ENCODE measurements at places on chromosomes 6 and 20. TPM values are rescaled to one million over a fixed set of nuclear protein-coding genes. Genes with fewer than 3 reads are reported as not detected.

GRCh38 chr6:139407718-139408222 lies 33.3 kb upstream of the CITED2 start:
- DNase-seq = no peak

- peak; percentile 88 for DNase-seq
These were observed 49.7 kb downstream of the RBM38 start for GRCh38 chr20:57440678-57441509.

DNA sequence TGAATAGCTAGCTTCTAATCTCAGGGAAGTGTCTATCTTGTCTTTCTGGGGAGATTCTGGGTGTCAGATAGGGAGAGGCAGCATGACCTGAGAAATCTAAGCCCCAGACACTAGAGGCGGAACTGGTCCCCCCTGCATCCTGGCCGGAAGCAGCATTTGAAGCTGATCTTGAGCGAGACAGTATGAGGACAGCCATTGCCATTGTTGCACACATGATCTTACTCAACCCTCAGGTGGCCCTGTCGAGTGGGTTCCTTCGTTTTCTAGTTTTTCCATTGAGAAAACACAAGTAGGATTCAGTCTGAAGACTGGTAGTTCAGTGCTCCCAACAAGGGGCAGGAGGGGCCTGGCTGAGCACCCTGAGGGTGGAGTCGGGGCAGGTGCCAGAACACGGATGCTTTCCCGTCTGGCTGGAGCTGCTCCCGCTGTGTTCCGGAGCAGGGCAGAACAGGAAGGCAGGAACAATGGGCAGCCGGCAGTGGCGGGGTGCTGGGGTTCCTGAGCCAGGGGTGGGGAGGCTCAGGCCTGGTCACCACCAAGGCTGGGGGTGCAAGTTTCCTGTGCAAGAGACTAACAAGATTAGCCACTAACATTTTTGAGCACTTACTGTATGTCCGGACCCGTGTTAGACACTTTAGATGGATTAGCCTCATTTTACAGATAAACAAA lies 7.9 kb upstream of the SDCBP2 start:
- peak; percentile 65 for DNase-seq

- DNase-seq = peak; percentile 20
These were observed 226.6 kb upstream of the MOCS1 start for GRCh38 chr6:40160826-40161225.

RAD21L1 gene
- total RNA-seq = not detected

C2 gene
- 1.8 TPM for total RNA-seq
